EL (cell line): ENCODE measurements at places on chromosomes 3 and 15.
A peak's percentile ranks its signal among the peaks of the same experiment; 100 is the strongest.

DNA sequence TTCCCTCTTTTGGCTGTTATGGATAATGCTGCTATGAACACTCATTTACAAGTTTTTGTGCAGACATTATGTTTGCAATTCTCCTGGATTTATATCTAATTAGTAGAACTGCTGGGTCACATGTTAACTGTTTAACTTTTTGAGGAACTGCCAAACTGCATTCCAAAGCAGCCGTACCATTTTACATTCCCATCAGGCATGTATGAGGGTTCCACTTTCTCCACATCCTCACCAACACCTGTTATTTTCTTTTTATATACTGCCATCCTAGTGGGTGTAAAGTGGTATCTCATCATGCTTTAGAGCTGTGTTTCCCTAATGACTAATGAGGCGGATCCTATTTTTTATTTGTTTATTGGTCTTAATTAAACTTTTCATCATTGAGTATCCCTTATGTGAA lies 9.2 kb downstream of the KPNA4 start:
- no peak for DNase-seq

DNA sequence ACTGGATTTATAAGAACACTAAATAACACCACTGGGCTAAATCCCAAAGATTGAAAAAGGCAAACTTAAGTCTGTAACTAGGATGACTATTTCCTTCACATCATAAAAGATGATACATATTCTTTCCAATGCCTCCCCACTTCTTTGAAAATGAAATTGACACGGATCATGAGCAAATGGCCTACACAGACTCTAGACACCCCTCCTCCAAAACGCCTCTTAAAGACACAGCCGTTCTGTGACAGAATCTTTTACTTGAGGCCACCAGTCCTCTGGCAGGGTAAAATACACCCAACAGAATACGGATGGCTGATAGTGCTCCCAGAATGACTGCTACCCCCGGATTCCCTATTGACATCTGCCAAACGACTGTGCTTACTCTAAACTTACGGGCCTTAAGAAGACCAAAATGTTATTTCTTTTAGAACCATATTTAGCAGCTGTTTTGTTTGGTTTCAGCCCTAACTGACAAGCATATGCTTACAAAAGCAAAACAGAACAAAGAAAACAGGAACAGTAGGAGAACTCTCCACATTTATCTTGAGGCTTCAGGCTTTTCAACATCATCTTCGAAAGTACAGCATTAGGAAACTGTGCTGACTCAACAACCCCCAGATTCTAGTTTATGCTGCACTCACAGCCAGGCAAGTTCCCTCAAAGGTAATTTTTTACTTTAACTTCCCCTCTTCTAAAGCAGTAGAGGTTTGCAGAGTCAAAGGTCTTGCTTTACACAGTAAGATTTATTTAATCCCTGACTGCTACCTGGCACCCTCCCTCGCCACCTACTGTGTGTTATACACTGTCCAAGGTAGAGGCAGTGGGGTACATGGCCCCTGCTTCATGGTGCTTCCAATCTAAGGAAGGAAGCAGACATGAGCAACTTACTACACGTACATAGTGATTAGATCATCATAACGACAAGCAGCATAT lies 84.3 kb downstream of the TNIK start:
- peak; percentile 14 for DNase-seq

DNA sequence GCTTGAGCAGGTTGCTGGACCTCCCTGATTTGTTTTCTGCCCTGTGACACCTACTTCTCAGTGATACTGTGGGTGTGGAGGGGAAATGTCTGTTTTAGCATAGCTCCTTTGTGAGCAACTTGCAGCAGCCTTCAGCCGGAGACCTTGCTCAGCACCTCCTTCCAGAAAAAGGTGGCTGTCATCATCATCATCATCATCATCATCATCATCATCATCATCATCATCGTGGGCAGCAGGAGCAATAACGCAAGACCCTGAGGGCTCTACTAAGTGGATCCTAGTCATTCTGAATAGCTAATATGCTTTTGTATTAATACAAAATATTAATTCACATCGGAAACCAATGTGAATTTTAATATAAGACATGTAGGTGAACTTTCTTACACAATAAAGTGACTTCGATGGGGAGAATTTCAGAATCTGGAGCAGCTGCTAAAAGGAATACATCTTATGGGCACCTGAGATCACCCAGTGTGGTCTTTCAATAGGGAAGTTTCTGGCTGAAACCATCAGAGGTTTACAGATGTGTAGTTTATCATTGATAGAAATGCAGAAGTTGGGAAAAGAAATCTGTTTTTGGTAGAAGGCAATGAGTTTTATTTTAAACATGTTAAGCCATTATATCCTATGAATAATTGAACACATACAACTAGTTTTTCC lies 8.6 kb downstream of the GABRR3 start:
- no peak for DNase-seq

DNA sequence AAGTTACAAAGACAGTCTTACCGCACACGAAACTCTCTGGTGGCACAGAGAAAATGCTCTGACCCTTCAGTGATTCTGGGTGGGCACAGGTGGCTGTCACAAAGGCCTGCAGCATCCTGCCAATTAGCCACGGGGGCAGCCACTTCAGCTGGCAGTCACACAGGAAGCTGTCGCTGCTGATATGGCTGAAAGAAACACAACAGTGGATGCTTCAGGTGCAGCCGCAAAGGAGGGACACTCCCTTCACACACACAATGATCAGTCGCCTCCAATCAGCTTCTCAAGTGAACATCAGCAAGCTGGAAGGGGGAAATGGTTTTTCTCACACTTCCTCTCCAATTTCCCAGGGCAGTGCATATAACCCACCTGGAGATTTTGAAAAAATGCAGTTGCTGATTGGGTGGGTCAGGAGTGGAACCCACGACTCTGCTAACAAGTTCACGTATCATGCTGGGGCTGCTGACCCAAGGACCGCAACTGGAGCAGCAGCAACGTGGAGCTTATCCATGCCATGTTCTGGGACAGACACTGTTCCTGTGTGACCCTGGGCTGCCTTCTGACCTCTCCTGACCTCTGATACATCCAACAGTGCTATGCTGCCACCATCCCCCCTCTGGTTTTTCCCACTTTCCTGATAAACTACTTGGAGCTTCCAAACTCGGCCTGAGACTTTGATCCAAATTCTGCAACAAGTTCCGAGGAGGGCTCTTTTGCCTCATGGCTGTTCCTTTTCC lies 106.6 kb downstream of the LRIG1 start:
- no peak for DNase-seq

- no peak for DNase-seq
These were observed 97.1 kb upstream of the SNRPA1 start for GRCh38 chr15:101391981-101392640.

GRCh38 chr15:40439960-40440742 lies 602 bp upstream of the BAHD1 start:
- DNase-seq = peak; percentile 56

DNA sequence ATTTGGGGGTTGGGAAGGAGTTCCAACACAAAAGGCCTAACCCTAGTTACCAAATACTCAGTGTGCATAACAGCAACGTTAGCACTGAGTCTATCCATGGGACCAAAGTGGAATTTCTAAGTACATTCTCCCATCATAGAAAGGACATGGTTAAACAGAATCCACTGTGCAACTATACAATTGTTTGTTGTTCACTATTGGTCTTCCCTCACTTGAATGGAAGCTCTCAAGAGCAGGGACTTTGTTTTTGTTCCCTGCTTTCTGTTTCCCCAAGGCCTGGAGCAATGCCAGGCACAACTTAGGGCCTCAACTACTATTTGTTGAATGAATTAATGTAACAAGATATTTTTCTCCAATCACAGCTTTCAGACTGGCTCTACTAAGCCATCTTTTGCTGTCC lies 25.6 kb downstream of the COL8A1 start:
- DNase-seq = no peak

DNA sequence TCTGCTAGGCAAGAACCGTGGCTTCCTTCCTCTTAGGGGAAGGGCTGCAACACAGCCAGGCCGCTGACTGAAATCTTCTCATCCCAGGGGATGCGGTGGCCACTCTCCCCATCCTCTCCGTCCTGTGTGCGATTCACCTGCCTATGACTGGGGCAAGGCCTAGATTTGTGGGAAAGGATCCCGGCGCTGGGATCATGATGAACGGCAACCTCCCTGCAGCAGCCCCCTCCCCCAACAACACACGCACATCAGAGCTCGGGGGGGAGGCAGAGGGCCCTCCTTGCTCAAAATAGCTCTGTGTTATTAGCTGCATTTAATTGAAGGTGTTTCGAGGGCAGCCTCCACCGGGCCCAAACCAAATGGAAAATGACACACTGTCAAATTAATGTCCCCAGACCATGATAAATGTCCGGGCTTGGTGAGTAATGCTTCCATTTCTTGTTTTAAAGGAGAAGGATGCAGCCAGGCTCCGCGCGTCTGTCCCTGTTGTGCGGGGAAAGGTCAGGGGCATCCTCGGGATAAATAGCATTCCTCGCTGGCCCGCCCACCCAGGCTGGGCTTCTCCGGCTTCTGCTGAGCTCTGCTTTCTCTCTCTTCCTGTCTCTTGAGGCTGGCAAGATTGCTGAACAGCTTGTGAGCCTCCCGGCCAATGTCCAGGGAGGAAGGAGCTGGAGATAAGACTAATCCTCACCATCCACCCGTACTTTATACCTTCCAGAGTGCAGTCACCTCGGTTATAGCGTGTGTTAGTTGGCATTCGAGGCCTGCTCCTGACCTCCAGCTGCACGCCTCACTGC lies 56.4 kb upstream of the TLE3 start:
- DNase-seq = no peak

- DNase-seq = no peak
These were observed 77.8 kb upstream of the PLXND1 start for GRCh38 chr3:129684270-129684669.

DNA sequence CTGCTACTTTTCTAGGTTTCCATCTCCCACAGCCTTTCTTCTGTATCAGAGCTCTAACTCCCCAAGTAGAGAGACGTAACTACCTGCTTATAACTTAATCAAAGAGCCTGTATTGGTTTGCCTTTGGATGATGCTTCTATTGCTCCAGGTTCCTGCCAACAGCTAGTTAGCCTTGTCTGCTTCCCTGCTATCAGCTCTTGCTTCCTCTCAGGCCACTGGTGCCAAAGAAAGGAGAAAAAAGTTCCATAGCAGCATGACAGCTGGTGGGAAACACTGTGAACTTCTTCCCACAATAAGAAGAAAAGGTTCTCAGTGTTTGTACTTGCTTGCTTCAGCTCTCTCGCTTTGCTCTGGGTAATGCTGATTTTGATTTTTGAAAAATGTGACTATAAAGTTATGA lies 206.6 kb downstream of the GBE1 start:
- peak; percentile 4 for DNase-seq
